ENCODE measurements at places on chromosomes 1 and 21. TPM values are rescaled to one million over a fixed set of nuclear protein-coding genes. Genes with fewer than 3 reads are reported as not detected.

CD2 gene
- not detected for total RNA-seq

SERINC2 gene
- 14.1 TPM for total RNA-seq

OR2T29 gene
- total RNA-seq: not detected

FBLIM1 gene
- 64.7 TPM for total RNA-seq

NECTIN4 gene
- total RNA-seq: 0.33 TPM

MPL gene
- total RNA-seq: not detected

CLCA1 gene
- total RNA-seq: not detected

ZYG11A gene
- total RNA-seq: 2.0 TPM

SPRR2B gene
- total RNA-seq: not detected

PGD gene
- total RNA-seq: 289 TPM

LCA5L gene
- total RNA-seq: 0.46 TPM

WLS gene
- 0.94 TPM for total RNA-seq

GCSAML gene
- total RNA-seq: not detected

CASQ1 gene
- total RNA-seq: 0.55 TPM

KPRP gene
- not detected for total RNA-seq

IQCC gene
- 5.1 TPM for total RNA-seq

PDZK1IP1 gene
- not detected for total RNA-seq

SPRR3 gene
- total RNA-seq: not detected

FCGR1A gene
- total RNA-seq: not detected

FAM151A gene
- not detected for total RNA-seq

SIK1 gene
- total RNA-seq: 5.7 TPM

NPR1 gene
- total RNA-seq: 8.9 TPM

ZNF593OS gene
- not detected for total RNA-seq

SGIP1 gene
- total RNA-seq: 1.6 TPM

OLFML3 gene
- 171 TPM for total RNA-seq

GOLT1A gene
- 4.2 TPM for total RNA-seq

OR2T35 gene
- total RNA-seq: not detected

CASQ2 gene
- total RNA-seq: not detected

MRPL24 gene
- total RNA-seq: 29.0 TPM

KRTAP19-3 gene
- not detected for total RNA-seq

Measured in H9 (cell line).